ENCODE measurements at places on chromosomes 6 and 20.

GRCh38 chr6:107965746-107966145, 7.7 kb upstream of the SEC63 start:
- no peak for DNase-seq

- no peak for DNase-seq
These were observed at the start of gene PGK2 for GRCh38 chr6:49787176-49787575. Gene PGK2 (minus strand): TSS chr6:49787285. CDS start chr6:49787187, 98 bp downstream.

DNA sequence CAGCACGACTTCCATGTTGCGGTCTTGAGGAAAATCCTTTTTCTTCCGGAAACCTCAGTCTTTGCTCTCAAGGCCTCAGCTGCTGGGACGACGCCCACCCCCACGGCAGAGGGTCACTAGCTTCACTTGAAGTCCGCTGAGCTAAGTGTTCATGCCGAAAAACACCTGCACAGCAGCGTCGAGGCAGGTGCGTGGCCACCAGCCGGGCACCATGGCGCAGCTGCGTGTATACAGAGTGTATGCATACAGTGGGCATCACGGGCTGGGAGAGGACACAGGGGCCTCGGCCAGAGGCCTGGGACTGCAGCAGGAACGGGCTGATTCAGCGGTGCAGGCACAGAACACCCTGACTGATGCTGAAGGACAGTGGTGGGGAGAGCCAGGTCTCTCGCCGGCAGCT, 20.1 kb downstream of the KCNQ2 start:
- DNase-seq: no peak

GRCh38 chr6:35980991-35981645, 43.3 kb downstream of the SLC26A8 start:
- DNase-seq: no peak

DNA sequence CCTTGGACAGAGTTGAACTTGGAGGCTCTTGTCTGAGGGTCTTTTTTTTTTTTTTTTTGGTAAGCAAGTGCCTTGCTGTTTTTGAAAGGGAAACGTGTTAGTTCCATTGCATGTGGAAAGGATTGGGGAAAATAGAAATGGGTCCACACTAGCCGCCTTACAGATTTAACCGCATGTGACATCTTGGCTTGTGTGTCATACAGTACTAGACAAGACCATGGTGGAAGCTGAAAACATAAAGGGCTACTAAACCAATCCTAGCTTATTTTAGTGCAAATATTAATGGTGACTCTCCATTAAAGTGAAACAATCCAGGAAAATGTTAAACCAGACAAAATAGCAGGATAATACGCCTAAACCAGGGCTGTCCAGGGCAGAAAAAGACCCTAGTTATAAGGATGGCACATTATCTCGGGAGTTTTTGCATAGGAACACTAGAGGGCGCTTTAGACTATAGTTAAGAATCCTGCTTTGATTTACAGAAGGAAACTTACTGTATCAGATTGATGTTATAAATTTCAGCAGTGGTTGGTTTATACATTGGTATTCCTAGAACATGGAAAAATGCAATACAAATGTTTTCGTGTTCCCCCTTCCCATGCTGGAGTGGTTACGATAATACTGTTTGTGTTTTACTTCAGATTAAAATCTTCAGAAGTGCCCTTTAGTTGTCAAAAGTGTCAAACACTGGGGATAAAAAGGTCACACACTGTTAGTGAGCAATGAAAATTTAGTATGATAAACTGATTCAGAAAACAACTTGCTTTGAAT, 59.8 kb upstream of the DEK start:
- DNase-seq: peak; percentile 35
